ENCODE measurements at places on chromosomes 16 and 17.

DNA sequence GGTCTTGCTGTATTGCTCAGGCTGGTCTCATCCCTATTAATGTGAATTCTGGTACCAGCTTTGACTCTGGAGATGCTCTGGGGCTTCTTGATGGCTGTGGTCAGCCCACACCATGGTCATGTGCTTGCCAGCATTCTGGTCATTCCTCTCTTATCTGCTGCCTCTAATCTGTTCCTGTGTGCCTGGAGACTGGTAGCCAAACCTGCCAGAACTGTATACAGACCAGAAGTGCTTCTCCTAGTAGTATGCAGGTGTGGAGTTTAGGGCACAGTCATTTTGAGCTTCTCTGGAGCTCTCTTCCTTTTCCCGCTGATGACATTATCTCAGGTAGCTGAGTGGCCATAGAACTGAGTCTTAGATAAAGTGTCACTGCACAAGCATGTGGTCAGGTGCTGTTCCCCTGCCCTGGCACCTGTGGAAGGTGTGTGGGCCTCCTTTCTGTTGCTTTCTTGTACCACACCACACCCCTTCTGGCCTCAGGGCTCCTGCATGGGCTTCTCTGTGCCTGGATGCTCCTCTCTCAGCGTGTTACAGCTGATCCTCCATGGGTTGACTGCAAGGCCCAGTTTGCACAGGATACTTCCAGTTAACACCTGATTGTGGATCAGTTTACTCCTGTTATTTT lies 162.7 kb downstream of the SPECC1 start:
- DNase-seq = peak; percentile 25

- DNase-seq = no peak
These were observed 118.1 kb downstream of the IRX5 start for GRCh38 chr16:55048745-55049144.

GRCh38 chr17:60941028-60941427 lies 263.4 kb downstream of the BCAS3 start:
- no peak for DNase-seq

DNA sequence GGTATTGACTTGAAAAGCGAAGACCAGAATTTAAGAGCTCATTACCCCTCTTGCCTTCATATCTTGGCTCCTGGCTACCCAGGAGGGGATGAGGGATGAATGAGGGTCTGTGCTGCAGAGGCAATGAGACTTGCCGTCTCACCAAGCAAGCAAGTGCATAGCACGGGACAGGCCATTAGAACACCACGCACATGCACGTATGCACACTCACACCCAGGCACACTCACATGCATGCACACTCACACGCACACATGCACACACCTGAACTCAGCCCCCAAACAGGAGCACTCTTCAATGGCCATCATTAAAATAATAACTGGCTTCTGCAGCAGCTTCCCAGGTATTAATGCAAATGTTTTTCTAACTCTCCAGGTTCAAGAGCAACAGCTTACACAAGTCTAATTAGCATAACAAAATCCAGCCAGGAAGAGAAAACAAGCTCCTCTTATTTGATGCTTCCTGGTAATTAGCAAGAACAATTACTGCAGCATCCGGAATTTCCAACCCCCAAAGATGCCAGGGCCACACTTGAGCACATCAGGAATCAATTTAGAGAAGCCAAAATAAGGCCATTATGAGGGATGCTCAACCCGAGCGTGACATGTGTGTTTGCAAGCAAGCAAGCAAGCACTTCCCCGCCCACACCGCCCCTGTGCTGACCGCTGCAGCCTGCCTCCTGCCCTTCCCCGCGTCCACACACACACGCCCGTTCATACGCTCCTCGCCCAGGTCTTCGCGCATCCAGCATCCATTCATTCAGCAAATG lies 171.6 kb upstream of the TNRC6C start:
- no peak for DNase-seq

GRCh38 chr16:70737377-70738082 lies 51.7 kb upstream of the MTSS2 start:
- no peak for DNase-seq

DNA sequence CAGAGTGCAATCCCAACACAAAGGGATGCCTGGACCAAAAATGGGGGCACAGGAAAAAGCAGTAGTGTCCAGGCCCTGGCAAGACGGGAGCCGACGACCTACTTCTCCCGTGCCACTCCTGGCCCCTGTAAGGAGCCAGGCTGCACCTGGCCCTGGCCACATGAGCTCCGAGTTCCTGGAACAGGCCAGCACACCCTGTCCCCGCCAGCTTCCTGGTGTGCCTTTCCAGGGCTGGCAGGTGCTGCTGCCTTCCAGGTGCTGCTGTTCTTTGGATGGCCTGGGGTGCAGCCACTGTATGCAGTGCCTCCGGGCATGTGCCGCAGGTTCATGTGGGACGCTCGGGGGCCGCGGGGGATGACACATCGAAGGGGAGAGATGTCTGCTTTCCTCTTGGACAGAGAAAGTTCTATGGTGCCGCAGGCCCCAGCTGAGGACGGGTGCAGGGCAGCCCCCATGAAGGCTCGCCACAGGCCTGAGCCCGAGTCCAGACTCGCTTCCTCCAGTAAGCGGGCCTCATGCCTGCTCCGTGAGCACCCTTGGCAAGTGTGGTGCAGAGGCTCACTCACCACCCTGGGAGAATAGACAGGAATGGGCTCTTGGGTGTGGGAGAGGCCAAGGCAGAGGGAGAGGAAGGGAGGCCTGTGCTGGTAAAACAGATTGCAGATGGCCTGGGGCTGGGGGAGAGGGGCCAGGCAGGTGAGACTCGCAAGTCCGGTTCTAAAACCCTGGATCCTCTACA lies 54.7 kb upstream of the FASN start:
- no peak for DNase-seq

All from RCC 7860 (cell line).